ENCODE measurements at places on chromosomes 3 and 15.

- no peak for DNase-seq
Observed at GRCh38 chr15:48828906-48829305, 18.0 kb upstream of the CEP152 start.

GRCh38 chr3:67006460-67006859 is 8.4 kb downstream of the KBTBD8 start:
- no peak for DNase-seq

DNA sequence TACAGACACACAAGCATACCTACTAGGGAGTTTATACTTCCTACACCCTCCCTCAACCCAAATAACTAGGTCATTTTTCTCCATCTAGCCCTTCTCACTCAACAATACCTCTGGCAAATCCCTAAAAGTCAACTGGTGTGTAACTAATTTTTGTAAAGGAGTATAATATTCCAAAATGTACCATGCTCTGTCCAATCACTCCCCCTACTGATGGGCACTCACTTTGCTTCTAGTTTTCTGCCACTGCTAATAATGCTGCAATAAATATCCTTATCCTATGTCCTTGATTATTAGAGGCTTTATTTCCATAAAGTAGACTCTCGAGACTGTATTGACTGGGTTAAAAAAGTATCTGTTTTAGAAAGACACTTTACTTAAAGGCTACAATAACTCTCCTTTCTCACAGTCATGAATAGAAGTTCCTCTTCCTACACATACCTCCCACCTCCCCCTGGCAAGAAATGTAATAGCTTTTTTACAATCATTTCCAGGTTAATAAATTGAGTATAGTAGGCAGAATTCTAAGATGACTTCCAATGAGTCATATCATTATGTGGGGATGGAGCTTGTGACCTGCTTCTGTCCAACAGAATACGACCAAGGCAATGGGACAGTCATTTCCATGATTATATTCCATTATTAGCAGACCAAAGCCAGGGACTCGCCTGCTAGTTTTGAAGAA is 30.0 kb downstream of the SHQ1 start:
- peak; percentile 17 for DNase-seq

DNA sequence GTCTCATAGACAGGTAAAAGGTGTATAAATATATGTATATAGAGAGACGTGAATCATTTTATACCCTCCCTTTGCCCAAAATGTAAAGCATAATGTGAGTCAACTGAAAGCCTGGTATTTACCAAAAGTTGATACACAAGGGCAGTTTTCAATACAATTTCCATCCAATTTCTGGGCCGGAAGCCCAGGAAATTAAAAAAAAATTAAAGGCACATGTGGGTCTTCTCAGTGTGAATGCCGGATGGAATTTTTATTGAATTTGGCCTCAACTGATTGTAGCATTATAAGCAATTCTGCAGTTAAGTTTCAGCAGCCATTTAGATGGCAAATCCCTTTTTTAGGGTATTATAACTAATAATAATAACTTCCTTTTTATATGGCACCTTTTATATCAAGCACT is 3.3 kb upstream of the CNTN3 start:
- DNase-seq: no peak

DNA sequence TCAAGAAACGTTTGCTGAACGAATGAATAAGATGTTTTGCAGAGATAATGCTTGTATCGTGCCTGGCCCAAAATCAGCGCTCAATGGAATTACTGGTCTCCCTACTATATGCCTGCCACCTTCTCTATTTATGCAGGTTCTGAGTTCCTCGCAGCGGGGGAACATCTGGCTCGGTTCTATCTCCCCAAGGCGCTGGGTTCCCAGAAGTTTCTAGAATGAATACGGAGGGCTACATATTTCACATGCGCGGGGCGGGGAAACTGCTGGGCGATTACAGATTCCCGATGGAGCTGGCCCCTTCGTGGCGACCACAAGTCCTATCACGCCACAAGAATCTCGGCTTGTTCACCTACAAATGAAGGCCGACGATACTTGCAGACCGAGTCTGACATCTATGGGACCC is 411 bp upstream of the EIF2B5 start:
- peak; percentile 6 for DNase-seq

DNA sequence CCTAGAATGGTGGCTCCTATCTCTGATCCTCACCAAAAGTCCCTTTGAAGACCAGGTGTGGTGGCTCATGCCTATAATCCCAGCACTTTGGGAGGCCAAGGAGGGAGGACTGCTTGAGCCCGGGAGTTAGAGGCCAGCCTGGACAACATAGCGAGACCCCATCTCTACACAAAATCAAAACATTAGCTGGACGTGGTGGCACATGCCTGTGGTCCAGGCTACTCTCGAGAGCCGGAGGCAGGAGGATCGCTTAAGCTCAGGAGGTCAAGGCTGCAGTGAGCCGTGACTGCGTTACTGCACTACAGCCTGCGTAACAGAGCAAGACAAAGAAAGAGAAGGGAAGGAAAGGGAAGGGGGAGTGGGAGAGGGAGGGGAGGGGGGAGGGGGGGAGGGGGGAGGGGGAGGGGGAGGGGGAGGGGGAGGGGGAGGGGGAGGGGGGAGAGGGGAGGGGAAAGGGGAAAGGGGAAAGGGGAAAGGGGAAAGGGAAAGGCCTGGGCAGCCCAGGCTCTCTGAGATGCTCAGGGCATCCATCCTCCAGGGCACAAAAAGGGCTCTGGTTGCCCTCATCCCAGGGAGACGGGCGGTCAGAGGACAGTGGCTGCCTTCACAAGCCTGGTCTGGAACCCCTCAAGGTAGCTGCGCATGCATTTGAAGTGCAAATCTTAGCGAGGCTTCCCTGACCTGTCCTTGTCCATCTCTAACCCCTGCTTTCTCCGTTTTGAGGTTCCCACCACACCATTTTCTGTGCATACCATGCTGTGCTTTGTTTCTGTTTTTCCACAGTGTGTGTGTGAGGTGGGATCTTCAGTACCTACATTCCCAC is 76.1 kb downstream of the LDHAL6B start:
- DNase-seq: no peak

DNA sequence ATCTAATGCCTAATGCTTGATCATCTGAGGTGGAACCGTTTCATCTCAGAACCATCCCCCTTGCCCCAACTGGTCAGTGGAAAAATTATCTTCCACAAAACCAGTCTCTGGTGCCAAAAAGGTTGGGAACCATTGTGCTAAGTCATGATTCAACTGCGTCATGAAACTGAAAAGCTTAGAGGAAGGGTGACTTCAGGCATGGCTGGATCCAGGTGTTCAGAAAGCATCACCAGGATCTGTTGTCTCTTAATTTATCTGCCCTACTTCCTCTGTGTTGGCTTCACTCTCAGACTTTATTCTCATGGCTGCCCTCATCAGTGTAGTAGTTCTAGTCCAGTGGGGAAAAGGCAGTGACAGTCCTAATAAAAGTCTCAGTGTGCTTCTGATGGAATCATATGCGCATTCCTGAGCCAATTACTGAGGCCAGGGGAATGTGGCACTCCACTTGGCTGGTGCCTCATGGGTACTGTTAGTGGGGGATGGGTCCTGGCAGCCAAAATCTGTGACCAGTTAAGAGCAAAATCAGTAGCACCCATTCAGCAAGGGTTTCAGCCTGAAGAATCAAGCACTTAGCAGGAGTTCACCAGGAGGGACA is 110.3 kb downstream of the WNT5A start:
- DNase-seq: no peak

GRCh38 chr15:65916041-65916663 is 46.9 kb downstream of the RAB11A start:
- no peak for DNase-seq

DNA sequence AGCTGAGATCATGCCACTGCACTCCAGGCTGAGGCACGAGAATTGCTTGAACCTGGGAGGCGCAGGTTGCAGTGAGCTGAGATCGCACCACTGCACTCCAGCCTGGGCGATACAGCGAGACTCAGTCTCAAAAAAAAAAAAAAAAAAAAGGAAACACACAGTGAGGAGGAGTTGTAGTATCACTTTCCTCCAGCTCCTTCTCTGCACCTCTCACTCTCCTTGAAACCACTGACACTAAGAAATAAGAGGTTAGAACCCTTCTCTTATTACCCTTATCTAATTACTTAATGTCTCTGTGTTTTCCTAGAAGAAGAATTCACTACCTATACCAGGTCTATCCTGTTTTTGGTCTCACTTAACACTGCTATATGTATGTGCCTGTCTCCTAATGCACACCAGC is 31.7 kb downstream of the RAB27A start:
- no peak for DNase-seq

- DNase-seq: no peak
Observed at GRCh38 chr3:48069339-48069738, 53.1 kb upstream of the MAP4 start.

GRCh38 chr3:187520027-187520945 is 149.9 kb downstream of the SST start:
- DNase-seq: no peak

- no peak for DNase-seq
Observed at GRCh38 chr3:17979911-17980310, 237.5 kb upstream of the TBC1D5 start.

GRCh38 chr3:42101481-42101880 is 10.3 kb downstream of the TRAK1 start:
- DNase-seq: no peak

DNA sequence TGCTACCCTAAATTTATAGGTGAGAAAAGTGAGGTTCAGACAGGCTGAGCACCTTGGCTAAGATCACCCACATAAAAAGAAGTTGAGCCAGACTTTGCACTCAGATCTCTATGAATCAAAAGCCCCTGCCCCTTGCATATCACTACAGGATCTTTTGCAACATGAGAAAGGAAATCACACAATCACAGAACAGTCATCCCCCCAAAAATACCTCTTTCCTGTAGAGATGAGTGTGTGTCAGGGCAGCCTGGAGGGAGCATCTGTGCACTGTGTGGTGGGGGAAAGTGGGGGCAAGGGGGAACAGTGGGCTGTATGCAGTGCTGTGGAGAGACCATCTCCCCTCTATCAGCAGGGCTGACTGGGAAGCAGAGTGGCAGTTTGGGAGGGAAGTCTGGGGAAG is 46.6 kb downstream of the EPHB3 start:
- peak; percentile 41 for DNase-seq

- DNase-seq: no peak
Observed at GRCh38 chr3:125356140-125357026, 18.7 kb downstream of the ZNF148 start.

DNA sequence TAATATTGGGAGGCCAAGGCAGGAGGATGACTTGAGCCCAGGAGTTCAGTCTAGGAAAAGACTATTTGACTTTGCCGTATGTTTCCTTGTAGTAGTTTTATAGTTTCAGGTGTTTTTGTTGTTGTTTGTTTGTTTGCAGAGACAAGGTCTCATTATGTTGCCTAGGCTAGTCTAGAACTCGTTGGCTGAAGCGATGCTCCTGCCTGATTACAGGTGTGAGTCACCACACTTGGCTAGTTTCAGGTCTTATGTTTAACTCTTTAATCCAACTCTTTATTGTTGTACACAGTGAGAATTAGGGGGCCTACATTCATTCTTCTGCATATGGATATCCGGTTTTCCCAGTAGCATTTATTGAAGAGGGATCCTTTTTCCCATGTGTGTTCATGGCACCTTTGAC is 32.0 kb downstream of the FAIM start:
- DNase-seq: no peak

- DNase-seq: no peak
Observed at GRCh38 chr15:26087881-26088280, 224.8 kb upstream of the ATP10A start.

GRCh38 chr15:81273200-81273599 is 50.7 kb downstream of the STARD5 start:
- no peak for DNase-seq

DNA sequence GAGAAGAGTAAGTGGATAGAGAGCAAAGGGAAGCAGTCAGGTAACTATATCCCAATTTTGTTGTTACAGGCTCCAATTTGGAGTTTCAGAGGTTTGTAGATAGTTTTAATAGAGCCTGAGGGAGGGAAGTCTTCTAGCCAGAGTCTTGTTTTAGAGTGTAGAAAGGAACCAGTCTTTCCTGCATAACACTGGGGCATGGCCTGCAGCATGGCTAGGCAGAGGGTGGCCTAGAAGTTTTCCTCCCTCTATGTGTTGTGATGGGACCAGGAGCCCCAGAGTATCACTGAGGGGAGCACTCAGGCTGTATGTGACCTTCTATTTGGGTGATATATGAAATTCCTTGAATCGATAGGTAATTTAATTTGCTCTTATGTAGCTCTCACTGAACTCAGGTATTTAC is 22.5 kb upstream of the GABRR3 start:
- no peak for DNase-seq

DNA sequence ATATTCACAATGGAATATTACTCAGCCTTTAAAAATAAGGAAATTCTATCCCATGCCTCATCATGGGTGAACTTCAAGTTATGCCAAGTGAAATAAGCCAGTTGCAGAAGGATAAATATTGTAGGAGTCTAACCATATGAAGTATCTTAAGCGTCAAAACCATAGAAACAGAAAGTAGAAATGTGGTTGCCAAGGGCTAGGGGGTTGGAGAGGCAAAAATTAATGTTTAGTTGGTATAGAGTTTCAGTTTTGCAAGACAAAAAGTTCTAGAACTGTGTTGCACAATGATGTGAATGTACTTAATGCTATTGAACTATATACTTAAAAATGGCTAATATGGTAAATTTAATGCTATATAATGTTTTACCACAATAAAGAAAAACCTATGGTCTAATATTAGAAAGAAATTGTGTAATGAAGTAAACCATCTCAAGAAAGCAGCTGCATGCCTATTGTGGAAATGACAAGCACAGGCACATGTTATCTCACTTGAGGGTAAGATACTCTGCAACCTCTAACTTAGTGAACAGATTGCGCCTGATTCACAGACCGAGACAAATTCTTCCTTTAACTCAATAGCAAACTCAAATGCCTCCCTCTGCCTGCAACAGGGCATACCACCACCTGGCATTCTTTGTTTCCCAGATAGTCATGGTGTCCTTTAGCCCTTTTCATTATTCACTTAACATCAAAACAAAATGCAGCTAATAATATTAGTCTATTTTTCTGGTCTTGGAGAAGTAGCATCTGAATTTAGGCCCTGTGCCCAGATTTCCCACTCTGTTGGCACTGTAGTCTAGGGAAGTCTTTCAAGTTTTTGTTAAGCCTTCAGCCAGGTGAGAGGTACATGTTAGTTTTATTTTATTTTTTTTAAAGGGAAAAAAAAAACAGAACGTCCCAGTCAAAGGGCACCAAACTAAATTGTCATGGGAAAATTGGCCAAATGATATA is 80.2 kb upstream of the ACP3 start:
- DNase-seq: no peak

- no peak for DNase-seq
Observed at GRCh38 chr3:71468311-71469137, 115.0 kb downstream of the FOXP1 start.

GRCh38 chr3:24730173-24730572 is 235.5 kb upstream of the THRB start:
- DNase-seq: no peak

DNA sequence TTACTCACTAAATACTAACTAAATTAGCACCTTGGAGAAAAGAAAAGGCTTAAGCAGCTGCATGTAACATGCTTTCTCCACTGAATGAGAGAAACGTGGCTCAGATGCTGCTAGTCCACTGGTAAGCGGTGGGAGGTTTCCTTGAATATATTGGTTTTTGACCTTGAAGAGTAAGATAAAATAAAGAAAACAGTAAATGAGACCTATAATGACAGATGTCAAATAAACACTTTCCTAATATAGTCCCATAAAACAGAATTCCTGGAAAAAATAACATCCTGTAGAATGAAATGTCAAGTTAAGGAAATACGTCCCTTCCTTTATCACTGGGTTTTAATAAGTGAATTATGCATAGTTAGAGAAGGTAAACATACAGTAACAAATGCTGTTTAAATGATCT is 215.0 kb downstream of the DPH6 start:
- no peak for DNase-seq
